Memory B cell (primary cell): ENCODE measurements at places on chromosomes 5 and 9.

DNA sequence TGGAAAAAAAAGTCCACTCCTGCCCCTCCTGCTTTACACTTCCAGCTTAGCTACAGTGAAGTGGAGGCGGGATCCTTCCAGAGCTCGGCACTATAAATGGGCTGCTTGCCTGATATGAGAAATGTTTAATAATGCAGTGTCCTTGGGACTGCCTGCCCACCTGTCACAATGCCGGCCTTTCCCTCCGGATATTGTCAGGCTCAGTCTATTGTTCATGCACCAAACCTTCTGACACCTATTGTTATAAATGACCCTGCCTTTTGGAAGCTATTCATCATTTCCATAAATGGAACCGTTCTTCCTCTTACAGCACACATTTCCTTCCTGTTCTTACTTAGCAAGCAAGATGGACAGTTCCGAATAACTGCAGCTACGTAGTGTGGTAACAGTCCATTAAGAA is 146.3 kb downstream of the DMAC1 start:
- no peak for DNase-seq

DNA sequence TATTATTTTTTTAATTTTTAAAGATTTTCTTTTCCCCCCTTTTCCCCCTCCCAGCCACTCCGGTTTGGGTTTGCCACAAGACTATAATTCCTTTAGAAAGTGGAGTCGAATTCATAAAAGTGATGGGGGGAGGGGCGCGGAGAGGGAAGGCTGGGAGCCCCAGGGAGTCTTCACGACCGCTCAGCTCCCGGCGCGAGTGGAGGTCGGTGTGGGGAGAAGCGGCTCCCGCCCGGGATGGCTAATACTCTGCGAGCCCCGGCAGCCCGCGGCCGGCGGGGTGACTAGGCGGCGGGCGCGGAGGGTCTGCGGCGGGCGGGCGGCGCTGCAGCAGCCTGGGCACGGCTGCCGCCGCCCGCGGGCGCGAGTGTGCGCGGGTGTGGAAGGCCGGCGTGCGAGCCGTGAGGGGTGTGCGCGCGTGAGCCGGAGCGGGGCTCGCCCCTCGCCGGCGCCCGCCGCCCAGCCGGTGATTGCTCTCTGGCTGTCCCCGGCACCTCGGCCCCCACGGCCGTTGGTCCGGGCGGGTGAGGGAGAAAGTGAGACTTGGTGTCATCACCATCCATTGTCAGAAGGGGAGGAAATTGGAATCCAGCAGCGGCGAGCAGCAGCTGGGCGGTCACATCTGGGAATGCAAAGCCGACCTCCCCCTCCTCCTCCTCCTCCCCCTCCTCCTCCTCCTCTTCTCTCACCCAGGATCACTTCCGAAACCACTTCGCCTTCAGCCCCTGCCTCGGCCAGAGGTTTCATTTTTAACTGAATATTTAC is at the start of gene PARP8:
TSS of gene PARP8 (plus strand) at position 377 of the 762 bp plus-strand sequence. CDS start 459 bp downstream, outside the sequence.
- peak; percentile 61 for DNase-seq

GRCh38 chr5:15789642-15790041 is 289.7 kb downstream of the FBXL7 start:
- DNase-seq: no peak

DNA sequence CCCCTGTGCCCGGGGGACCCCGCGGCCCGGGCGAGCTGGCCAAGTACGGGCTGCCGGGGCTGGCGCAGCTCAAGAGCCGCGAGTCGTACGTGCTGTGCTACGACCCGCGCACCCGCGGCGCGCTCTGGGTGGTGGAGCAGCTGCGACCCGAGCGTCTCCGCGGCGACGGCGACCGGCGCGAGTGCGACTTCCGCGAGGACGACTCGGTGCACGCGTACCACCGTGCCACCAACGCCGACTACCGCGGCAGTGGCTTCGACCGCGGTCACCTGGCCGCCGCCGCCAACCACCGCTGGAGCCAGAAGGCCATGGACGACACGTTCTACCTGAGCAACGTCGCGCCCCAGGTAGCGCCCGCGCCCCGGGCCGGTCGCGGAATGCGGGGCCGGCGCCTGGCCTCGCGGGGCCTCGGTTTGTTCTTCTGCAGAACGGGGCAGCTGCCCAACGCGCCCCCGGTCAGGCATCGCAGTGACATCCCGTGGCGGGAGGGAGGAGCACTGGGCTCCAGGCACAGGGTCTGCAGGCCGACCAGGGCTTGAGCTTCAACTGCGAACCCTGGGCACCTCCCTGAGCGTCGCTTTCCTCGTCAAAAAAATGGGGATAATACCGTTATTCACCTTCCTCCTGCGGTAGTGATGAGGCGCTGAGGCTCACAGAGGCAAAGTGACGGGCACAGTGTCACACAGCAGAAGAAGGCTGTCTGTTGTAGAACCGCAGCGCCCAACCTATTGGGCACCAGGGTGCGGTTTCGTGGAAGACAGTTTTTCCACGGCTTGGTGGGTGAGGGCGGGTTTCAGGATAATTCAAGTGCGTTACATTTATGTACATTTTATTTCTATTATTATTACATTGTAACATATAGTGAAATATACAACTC is 777 bp downstream of the ENDOG start:
- DNase-seq: no peak

DNA sequence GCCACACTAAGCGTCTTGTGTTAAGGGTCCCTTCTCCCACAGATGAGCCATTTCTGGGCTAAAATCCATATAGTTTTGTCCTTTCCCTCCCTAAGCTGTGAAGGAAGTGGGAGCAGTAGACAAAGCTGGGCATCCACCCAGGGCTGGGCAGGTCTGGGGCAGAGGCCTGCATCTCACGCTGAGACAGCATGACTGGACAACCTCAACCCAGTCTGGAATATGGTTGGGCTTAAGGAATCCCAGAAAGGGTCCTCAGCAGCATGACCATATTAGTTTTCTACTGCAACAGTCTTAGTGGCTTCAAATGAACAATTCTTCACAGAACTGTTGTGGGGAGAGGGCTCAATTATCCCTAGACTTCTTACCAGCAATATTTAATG is 173.8 kb downstream of the AUH start:
- DNase-seq: no peak

GRCh38 chr9:124265551-124265950 is 7.8 kb downstream of the NEK6 start:
- DNase-seq: no peak

DNA sequence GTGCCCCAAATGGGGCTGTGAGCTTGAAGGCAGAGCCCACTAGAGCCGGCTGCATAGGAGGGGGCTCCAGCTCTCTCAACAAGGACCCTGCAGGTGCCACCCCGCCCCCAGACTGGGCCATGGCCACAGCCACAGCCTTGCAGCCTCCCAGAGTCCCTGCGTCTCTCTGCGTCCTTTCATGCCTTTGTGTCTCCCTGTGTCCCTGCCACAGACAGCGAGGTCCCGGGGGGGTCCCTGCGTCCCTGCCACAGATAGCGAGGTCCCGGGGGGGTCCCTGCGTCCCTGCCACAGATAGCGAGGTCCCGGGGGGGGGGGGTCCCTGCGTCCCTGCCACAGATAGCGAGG is 6.3 kb downstream of the NOXA1 start:
- DNase-seq: no peak
